ENCODE measurements at places on chromosomes 11 and 22. TPM values are rescaled to one million over a fixed set of nuclear protein-coding genes. Genes with fewer than 3 reads are reported as not detected.

TAF1D gene
- total RNA-seq = 129 TPM

LRRC74B gene
- not detected for total RNA-seq

CD82 gene
- total RNA-seq = 112 TPM

PRODH gene
- total RNA-seq = not detected

FAM111B gene
- 1.4 TPM for total RNA-seq

SCGB2A2 gene
- not detected for total RNA-seq

RTN4R gene
- 2.1 TPM for total RNA-seq

SYT7 gene
- total RNA-seq = not detected

OR8I2 gene
- total RNA-seq = not detected

ZNF214 gene
- not detected for total RNA-seq

CSNK2A3 gene
- total RNA-seq = not detected

OR52E2 gene
- not detected for total RNA-seq

C1QTNF4 gene
- total RNA-seq = 1.6 TPM
